ENCODE measurements at places on chromosomes 11 and 22. TPM values are rescaled to one million over a fixed set of nuclear protein-coding genes. Genes with fewer than 3 reads are reported as not detected.

The HYLS1 gene
- polyA plus RNA-seq = 10.9 TPM

The ZNF280A gene
- polyA plus RNA-seq = not detected

- no peak for DNase-seq
These were observed 73.2 kb upstream of the BLID start for GRCh38 chr11:122189229-122189628.

- no peak for DNase-seq
These were observed 186.4 kb upstream of the MTMR2 start for GRCh38 chr11:96110302-96110701.
